ENCODE measurements at places on chromosomes 5 and 9. TPM values are rescaled to one million over a fixed set of nuclear protein-coding genes. Genes with fewer than 3 reads are reported as not detected.

GRCh38 chr9:107018861-107019545, 156.0 kb downstream of the ZNF462 start:
- H3K27me3 ChIP-seq = peaks cover 4% of the 10 kb centered on the region
- DNase-seq = no peak
- H3K4me1 ChIP-seq = peaks cover 4% of the 10 kb centered on the region
- no peak overlapping the region for H3K4me3 ChIP-seq

DNA sequence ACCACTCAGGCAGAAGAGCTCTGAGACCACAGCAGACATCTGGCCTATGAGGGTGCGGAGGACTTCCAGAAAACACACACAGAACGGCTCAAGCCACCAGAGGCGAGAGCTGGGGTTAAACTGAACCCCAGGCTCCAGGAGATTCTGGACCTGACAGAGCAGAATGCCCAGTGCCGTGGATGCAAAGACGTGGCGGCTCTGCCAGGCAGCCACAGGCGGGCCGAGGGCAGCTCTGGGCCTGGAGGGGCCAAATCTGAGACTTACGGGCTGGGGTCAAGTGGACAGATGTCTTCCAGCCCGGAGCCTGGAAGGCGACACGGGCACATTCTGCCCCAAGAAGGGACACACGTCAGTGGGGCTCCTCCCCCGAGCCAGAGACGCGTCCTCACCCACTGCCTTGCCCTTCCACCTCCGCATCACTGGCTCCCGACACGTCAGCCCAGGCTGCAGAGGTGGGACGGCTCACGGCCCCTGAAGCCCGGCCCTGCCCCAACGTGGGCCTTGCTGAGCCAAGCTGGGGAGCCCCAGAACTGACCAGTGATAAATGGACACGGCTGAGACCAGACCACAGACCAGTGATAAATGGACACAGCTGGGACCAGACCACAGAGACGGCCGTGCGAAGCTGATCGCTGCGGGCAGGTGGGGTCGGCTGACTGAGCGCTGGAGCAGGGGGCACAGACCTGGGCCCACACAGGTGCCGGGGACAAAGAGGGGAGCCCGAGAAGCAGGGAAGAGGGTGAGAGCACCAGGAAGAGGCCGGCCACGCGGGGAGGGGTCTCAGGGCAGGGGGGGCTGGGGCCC, 40.9 kb upstream of the NSMF start:
- no peak overlapping the region for H3K4me3 ChIP-seq
- H3K27ac ChIP-seq = no peak overlapping the region
- H3K36me3 ChIP-seq = peaks cover 7% of the 10 kb centered on the region
- no peaks in the 10 kb centered on the region for H3K27me3 ChIP-seq
- H3K4me1 ChIP-seq = no peaks in the 10 kb centered on the region
- no peak for DNase-seq

DNA sequence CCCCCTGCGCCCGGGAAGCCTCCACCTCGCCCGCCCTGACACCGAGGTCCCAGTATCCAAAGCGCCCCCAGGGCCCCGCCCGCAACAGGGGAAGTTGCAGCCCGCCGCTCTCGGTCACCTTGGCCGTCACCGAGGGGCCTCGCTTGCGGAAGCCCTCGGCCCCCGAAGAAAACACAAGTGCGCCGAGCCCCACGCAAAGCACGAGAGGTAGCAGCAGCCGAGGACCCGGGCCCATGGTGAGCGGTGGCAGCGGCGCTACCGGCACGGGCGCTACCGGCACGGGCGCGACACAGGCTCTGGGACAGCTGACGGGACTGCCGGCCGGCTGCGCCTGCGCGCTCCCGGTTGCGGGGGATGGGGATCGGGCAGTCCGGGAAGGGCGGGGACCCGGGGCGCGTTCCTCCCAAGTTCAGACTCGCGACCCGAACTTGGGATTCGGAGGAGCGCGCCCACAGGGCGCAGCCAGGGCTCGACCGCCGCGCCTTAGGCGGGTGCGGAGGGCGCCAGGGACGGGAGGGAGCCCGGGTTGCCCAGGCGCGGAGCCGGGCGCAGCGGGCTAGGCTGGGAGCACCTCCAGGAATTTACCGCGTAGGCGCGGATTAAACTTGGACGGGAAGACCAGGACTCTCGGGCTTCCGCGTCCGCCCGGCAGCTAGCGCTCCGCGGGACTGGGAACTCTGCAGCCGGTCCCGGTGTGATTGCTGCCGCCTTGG, at the start of gene PPIC:
Gene PPIC, minus strand, starts transcription at position 335 of the 713 bp plus-strand sequence. Its CDS starts 100 bp downstream, at position 235.
- peak within 1 kb of the TSS; percentile 46 for H3K4me3 ChIP-seq
- H3K36me3 ChIP-seq = no peaks in the 10 kb centered on the region
- peak; percentile 18 for DNase-seq
- H3K27me3 ChIP-seq = peaks cover 77% of the 10 kb centered on the region
- H3K4me1 ChIP-seq = peaks cover 12% of the 10 kb centered on the region
- no peak within 1 kb of the TSS for H3K27ac ChIP-seq

DNA sequence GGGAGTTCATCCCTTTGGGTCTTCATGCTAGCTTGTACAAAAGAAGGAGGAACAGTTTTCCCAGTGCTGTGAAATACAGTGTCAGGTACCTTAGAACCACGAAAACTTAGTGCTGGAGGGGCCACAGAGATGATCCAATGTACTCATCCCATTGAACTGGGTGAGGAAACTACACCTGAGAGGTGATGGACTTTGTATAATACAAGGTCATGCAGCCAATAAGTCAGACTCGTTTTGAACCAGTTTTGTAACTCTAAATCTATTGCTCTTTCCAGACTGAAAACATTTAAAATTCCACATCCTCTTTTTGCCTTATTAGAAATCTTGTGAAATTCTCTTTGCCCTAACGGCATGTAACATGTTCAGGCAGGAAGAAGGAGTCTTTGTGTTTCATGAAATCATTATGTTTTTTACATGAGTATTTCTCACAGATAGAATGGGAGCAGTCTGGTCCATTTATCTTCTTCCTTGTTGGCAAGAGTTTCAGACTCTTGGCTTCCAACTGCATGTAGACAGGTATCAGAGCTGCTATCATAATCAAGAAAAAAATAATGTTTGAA, 146.8 kb upstream of the FBXL7 start:
- H3K36me3 ChIP-seq = no peaks in the 10 kb centered on the region
- H3K4me3 ChIP-seq = no peak overlapping the region
- no peak for DNase-seq
- H3K27ac ChIP-seq = no peak overlapping the region
- H3K27me3 ChIP-seq = no peaks in the 10 kb centered on the region

- H3K4me1 ChIP-seq = peaks cover 4% of the 10 kb centered on the region
- H3K4me3 ChIP-seq = no peak overlapping the region
- H3K36me3 ChIP-seq = no peaks in the 10 kb centered on the region
- no peak for DNase-seq
- H3K27ac ChIP-seq = no peak overlapping the region
Measured at GRCh38 chr5:67813877-67814539, 401.5 kb upstream of the PIK3R1 start.

DNA sequence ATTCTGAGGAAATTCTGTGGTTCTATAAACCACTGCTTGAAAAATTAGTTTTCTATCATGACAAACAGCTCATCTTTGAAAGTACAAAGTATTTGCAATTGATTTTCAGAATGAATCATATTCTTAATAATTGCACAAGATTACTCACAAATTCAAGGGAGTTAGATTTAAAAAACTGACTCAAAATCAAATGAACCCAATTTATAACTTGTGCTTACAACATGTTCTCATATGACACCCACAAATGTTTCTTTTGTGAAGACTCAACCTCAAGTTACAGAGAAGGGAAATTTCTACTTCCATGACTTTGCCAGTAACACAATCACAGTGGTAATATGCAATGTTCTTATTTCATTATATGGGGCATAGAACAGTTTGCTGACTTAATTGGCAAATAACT, 272.0 kb upstream of the ACTBL2 start:
- H3K4me1 ChIP-seq = no peaks in the 10 kb centered on the region
- H3K27me3 ChIP-seq = peaks cover 4% of the 10 kb centered on the region
- no peaks in the 10 kb centered on the region for H3K36me3 ChIP-seq

DNA sequence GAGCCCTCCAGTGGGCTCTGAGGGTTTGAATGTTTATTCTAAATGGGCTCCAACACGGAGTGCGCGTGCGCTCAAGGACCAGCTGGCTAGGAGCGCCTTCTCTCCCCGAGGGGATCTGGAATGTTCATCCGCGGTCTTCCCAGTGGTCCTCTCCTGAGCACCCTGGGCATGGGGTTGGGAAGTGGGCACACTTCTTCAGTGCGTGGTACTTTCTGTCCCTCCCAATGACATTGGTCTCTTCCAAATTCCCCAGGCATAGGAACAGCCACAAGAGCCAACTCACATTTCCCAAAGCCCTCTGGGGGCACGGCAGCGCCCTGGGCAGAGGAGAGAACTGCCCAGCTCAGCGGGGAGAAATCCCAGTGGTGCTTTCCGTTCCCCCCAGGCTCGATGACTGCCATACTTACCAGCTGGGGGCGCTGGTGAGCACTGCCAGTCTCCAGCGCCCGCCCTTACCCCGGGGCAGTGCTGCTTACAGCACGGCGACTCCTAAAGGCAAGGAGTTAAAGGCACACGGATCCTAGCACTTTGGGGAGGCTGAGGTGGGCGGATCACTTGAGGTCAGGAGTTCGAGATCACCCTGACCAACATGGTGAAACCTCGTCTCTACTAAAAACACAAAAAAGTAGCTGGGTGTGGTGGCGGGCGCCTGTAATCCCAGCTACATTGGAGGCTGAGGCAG, 29.9 kb upstream of the OBP2B start:
- H3K36me3 ChIP-seq = no peaks in the 10 kb centered on the region
- H3K4me3 ChIP-seq = peak overlapping the region; percentile 52
- peaks cover 3% of the 10 kb centered on the region for H3K4me1 ChIP-seq
- H3K27ac ChIP-seq = no peak overlapping the region

- H3K27ac ChIP-seq = no peak overlapping the region
- H3K27me3 ChIP-seq = peaks cover 41% of the 10 kb centered on the region
- no peaks in the 10 kb centered on the region for H3K4me1 ChIP-seq
- no peaks in the 10 kb centered on the region for H3K36me3 ChIP-seq
Measured at GRCh38 chr9:109329638-109330258, 8.9 kb upstream of the EPB41L4B start.

- H3K4me1 ChIP-seq = no peaks in the 10 kb centered on the region
- no peaks in the 10 kb centered on the region for H3K36me3 ChIP-seq
- H3K27ac ChIP-seq = no peak overlapping the region
- H3K4me3 ChIP-seq = no peak overlapping the region
- DNase-seq = no peak
Measured at GRCh38 chr5:41683181-41683580, 172.8 kb upstream of the PLCXD3 start.

DNA sequence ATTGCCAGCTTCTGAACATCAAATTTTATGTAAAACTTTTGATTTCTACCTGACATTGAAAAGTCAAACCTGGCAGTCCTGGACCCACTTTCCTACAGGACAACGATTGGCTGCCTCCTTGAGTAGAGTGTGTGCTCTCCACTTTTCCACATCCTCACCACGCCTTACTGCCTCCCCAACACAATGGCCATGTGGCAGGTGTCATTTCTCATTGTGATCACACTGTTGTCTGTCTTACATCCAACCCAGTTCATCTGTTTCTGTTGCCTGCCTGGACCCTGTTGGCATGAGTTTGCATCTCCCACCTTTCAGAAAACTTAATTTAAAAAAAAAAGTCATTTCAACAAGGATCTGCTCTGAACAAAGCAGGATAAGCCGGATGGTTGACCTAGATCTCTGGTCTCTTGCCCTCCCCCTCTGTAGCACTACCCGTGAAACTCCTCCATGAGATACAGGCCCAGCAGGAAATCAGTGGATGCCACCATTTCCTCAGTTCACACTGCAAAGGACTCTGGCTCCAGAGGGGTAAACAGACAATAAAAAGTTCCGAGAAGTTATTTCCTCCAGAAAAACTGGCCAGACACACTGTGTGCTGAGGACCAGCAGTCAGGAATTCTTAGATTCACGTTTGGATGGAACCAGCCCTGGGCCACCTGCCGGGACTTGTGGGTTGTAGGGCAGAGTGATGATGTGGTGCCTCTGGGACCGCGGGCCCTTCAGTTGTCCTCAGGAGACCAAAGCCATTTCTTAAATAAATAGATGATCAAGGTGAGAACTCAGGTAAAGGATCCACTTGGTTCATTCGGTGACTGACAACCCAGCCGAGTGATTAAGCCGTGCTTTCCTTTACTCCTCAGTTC, 48.6 kb downstream of the AMBP start:
- DNase-seq = no peak
- H3K27ac ChIP-seq = no peak overlapping the region
- H3K4me1 ChIP-seq = no peaks in the 10 kb centered on the region
- no peaks in the 10 kb centered on the region for H3K27me3 ChIP-seq

GRCh38 chr5:144142824-144143162, 27.7 kb downstream of the YIPF5 start:
- no peak overlapping the region for H3K4me3 ChIP-seq
- peaks cover 2% of the 10 kb centered on the region for H3K4me1 ChIP-seq
- no peaks in the 10 kb centered on the region for H3K36me3 ChIP-seq
- H3K27me3 ChIP-seq = peaks cover 4% of the 10 kb centered on the region

DNA sequence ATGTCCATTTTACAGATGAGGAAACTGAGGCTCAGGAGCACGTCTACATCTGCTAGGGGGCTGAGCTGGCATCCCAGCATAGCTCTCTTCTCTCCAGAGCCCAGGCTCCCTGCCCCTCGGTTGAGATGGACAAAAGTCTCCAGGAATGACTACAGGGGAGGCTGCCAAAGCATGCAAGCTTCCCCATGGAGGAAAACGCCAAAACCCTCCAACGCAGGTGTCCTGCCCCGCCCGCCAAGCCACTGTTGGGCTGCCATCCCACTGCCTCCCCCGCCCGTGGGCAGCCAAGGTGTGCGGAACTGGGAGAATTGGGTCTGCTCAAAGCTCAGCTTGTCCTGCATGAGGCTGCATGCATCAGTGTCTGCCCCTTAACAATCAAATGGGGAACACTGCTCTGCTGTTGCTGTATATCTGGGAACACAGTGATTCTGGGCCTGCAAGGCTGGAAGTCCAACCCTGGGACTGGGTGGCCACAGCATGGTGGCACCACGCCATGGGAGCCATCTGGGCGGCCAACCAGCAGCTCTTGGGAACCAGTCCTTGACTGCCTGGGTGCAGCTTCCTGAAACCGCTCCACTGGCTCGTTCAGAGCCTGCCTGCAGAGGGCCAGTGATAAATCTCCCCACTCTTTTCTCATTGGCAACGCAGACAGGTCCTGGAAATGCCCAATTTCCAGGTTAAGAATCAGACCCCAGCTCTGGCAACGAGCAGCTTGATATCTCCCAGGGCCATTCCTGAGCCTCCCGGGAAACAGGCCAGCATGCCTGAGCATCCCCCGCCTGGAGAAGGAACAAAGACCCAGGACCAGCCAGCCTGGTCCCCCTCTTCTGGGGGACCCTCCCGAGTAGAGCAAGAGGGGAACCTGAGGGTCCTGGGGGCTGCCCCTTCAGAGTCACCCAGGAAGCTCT, 3.5 kb downstream of the RALGDS start:
- H3K4me3 ChIP-seq = no peak overlapping the region
- peaks cover 3% of the 10 kb centered on the region for H3K36me3 ChIP-seq
- DNase-seq = no peak
- no peak overlapping the region for H3K27ac ChIP-seq
- peaks cover 62% of the 10 kb centered on the region for H3K4me1 ChIP-seq

The PPIC gene
- not detected for total RNA-seq

The PLCXD3 gene
- total RNA-seq = not detected

The SLC24A2 gene
- not detected for total RNA-seq

The CDX1 gene
- not detected for total RNA-seq

The SPEF2 gene
- total RNA-seq = 6.0 TPM

The ZNF462 gene
- total RNA-seq = 0.23 TPM

The TMEFF1 gene
- total RNA-seq = 0.10 TPM

The PCDHGA5 gene
- total RNA-seq = 0.06 TPM

The KIAA0825 gene
- 1.0 TPM for total RNA-seq

The PHYKPL gene
- total RNA-seq = 54.8 TPM

Measured in activated naive CD8-positive, alpha-beta T cell treated with anti-CD3 and anti-CD28 coated beads for 36 hours (primary cell).